IPS-NIHi11 (cell line): ENCODE measurements at places on chromosomes 2 and 18.

DNA sequence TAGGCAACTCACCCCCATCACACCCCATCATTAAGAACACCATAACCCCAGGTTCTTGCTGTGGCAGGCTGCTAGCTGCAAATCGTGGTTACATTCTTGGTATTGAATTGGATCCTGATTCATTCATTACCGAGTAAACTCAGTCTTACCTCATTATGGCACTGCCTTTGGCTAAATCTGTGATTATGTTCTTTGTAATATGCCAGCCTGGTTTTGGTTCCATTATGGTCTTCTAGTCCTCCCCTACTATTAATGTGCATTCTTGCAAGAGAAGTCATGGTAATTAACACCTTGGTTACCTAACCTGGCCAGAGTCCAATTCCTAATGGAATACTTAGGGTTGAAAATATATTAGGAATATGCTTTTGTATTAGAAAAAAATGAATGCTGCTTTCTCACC, 258.9 kb upstream of the APCDD1 start:
- no peak for DNase-seq

GRCh38 chr2:134295441-134295840, 41.6 kb downstream of the MGAT5 start:
- DNase-seq, result no peak

GRCh38 chr2:144607099-144607498, 87.2 kb upstream of the ZEB2 start:
- DNase-seq, result no peak

- DNase-seq, result peak; percentile 74
Measured at GRCh38 chr2:207008105-207008990, 69.0 kb downstream of the CPO start.

DNA sequence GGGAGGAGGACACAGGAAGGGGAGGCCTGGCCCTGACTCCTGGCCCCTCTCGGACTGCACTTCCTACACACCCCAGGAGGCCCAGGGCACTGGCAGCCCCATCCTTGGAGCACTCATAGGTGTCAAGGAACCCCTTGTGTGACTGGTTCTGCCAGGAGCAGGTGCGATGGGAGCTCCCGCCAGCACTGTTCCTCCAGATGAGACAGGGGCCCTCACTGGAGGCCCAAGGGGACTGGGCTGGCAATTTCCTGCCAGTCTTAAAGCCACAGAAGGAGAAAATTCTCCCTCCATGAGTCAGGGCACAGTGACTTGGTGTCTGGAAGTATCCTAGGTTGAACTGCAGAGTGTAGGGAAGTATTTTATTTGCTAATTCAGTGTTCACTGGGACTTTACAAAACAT, 42.8 kb upstream of the MAL start:
- DNase-seq, result no peak
